ENCODE measurements at places on chromosomes 1 and 21.

- no peak for DNase-seq
Observed at GRCh38 chr1:26358411-26359384, 4.8 kb upstream of the CRYBG2 start.

GRCh38 chr1:38834937-38835827, 24.4 kb downstream of the RRAGC start:
- DNase-seq, result peak; percentile 45

- DNase-seq, result no peak
Observed at GRCh38 chr21:44499211-44499560, 40.8 kb downstream of the KRTAP10-1 start.

DNA sequence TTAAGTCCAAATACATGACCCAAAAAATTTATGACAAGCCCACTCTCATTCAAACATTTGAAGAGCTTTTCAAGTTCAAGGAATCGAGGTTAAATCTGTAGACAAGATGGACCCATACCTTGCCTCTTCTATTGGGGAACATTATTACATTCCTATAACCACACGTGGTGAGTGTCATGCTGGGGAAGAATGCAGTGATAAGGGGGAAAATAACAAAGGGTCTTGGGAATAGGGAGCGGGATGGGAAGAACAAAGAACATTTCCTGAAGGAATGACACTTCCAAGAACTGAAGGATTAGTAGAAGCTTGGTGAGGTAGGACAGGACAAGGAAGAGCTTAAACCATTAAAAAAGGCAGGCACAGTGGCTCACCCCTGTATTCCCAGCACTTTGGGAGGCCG, 18.8 kb downstream of the PDZK1 start:
- no peak for DNase-seq

GRCh38 chr1:145545055-145545454, 62.7 kb upstream of the GPR89A start:
- no peak for DNase-seq

GRCh38 chr1:101216623-101217022, 20.2 kb upstream of the S1PR1 start:
- DNase-seq, result no peak

DNA sequence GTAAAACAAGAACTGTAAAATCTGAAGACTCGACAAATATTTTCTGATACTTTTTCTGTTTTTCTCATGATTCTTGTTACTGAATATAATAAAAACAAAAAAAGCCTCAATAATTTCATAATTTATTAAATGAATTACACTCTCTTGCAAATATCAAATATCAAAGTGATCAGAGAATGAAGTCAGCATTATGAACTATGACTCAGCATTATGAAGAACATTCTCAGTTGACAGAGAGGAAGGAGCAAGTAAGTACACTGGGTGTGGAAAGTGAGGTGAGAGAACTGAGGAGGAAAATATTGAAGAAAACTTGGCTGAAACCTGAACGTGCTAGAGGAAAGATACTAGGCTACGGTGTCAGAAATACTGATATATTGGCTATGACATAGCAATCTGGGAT, 529.5 kb downstream of the KCNT2 start:
- DNase-seq, result no peak

GRCh38 chr1:35539824-35540261, 17.4 kb downstream of the KIAA0319L start:
- no peak for DNase-seq

- DNase-seq, result no peak
Observed at GRCh38 chr1:202085682-202086373, 36.9 kb upstream of the GPR37L1 start.

GRCh38 chr1:95084317-95085176, 11.8 kb upstream of the ALG14 start:
- DNase-seq, result no peak

GRCh38 chr1:116686175-116686574, 18.6 kb upstream of the IGSF3 start:
- DNase-seq, result no peak

GRCh38 chr21:41059871-41060270, 108.1 kb upstream of the BACE2 start:
- DNase-seq, result no peak

DNA sequence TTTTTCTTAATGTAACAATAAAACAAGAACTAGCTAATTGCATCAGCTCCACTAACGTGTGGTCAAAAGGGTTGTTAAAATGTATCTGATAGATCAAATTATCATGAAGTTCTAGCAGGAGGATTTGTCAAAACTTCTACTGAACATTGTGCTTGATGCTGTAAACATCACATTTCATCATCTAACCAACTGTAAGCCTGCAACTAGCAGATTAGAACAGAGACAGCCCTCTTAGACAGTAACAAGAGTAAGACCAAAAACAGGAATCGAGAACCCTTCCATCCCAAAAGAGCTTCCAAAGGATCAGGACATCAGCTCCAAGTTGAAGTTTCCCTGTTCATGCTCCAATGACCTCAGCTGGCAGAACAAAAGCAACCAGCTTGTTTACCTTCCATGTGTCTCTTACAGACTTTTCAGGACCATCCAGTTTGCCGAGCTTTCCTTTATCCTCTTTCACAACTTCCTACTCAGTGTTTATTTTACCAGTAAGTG, 44.6 kb downstream of the NIBAN1 start:
- DNase-seq, result no peak

GRCh38 chr1:200448034-200448762, 38.4 kb upstream of the ZNF281 start:
- peak; percentile 22 for DNase-seq

GRCh38 chr1:102837551-102837950, 270.8 kb downstream of the COL11A1 start:
- DNase-seq, result no peak

- DNase-seq, result peak; percentile 32
Observed at GRCh38 chr21:46605767-46606426, 1.0 kb upstream of the S100B start.

GRCh38 chr1:25082216-25082899, 149.9 kb downstream of the SYF2 start:
- no peak for DNase-seq

DNA sequence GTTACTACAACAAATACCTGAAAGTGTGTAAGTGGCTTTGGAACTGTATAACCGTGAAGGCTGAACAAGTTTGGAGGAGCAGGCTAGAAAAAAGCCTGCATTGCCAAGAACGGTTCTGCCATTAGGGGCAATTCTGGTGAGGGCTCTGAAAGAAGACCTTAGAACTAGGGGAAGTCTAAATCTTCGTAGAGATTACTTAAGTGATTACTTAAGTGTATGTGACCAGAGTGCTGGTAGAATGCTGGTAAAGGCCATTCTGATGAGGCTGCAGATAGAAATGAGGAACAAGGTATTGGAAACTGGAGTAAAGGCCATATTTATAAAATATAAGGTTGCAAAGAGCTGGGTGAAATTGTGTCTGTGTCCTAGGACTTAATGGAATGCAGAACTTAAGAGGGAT, 158.0 kb downstream of the CLIC6 start:
- DNase-seq, result no peak

DNA sequence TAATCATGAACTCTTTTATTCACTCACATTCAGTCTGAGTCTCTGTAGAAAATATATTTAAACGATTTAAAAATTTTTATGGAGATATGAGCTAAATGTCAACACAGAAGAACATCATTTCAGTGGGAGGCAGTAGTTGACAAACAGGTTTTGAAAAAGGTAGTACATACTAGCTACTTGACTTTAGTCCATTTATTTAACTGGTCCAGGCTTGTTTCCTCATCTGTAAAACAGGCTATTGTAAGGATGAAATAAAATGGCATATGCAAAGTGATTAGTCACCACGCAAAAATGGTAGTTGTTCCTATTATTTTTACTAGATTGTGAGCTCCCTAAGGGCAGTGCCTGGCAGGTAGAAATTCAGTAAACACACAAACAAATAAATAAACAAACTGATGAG, 75.2 kb downstream of the NTPCR start:
- no peak for DNase-seq

- no peak for DNase-seq
Observed at GRCh38 chr1:192639607-192640368, 3.8 kb downstream of the RGS13 start.

DNA sequence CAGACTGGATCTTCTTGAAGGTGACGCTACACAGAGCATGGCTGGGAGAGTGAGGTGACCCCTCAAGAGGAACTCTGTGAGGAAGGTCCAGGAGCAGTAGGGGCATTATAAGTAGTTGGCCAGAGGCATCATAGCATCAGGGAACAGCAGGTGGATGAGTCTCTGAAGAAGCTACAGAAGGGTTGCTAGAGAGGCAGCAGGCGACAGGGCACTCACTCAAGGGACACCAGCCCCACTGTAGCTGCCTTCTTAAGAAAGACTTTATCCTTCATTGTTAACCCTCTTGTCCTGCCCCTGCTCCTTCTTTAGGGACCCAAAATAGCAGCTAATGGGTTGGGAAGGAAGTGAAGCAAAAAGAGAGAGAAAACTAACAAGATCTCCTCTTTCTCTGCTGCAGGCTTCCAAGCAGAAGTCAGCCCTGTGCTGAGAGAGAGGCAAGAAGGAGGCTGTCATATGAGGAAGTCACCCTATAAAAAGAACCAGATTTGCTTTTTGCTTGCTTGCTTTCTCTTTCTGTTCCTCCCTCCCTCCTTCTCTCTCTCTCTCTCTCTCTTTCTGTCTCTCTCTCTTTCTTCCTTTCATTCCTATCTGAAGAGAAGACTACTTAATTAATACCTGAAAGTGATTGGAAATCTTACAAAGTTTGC, 7.7 kb upstream of the CD5L start:
- no peak for DNase-seq

DNA sequence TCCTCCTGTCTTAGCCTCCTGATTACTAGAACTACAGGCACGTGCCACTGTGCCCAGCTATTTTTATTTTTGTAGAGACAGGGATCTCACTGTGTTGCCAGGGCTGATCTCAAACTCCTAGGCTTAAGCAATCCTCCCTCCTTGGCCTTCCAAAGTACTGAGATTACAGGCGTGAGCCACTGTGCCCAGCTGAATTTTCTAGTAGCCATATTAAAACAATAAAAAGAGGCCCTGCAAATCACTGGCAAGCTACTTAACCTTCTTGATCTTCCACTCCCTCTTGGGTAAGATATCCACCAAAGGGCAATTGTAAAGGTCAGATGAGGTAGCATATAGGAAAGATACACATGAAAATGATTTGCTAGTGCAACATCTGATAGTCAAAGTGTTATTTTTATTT, 65.6 kb upstream of the SRSF10 start:
- DNase-seq, result no peak

DNA sequence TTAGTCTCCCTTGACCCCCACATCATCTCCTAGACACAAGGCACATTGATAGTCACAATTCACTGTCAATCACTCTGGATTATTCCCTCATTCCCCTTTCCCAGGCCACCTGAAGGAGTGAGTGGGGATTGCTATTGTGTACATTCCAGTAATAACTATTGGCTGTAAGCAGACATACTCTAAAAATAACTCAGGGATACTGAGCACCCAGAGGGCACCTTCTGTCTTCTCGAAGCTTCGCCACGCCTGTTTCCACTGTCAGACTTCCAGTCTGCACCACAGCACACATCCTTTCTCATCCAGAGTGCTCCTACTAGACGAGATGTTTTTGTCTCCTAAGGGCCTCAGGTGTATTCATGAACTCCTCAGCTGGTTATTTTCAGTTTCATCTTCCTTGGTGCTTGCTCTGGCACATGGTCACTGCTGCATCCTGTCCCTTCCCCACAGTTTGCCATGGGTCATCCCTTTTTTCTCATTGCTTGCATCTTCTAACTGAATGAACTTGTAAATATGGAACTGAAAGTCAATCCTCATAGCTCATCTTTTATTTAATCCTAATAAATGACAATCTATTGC, 848 bp upstream of the APOBEC4 start:
- no peak for DNase-seq
